Suppressor macrophage treated with lipopolysaccharide for 1 hour (primary cell): ENCODE measurements at places on chromosomes 7 and 10.
A peak's percentile ranks its signal among the peaks of the same experiment; 100 is the strongest.

DNA sequence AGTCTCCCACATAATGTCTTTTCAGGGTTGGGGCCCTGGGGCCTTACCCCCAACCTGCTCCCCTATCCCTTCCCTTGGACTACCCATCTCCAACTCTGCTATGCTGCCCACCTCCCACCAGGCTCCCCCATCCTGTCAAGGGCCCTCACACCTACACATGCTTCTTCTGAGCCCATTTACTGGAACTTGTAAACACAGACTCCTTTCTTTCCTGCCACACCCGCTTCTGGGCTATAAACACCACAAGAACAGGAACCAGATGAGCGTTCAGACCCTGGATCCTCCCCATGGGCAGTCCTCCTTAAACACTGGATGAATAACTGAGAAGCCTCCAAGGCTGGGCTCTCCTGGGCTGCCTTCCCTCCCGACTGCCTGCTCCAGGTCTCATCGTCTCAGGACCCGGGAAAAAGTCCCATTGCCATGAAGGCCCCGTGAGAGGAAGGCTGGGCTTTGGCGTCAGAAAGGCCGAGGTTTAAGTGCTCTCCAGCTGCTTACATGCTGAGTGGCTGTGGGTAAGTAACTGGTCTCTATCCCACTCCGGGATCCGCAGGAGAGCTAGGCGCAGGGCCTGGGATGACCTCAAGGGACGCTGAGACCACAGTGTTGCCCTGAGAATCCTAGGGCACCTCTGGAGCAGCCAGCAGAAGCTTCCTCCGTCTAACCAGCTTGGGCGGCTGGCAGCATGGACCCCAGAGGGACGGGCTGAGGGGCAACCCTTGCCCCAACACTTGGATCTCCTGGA lies 15.6 kb upstream of the CRHR2 start:
- DNase-seq, result no peak

DNA sequence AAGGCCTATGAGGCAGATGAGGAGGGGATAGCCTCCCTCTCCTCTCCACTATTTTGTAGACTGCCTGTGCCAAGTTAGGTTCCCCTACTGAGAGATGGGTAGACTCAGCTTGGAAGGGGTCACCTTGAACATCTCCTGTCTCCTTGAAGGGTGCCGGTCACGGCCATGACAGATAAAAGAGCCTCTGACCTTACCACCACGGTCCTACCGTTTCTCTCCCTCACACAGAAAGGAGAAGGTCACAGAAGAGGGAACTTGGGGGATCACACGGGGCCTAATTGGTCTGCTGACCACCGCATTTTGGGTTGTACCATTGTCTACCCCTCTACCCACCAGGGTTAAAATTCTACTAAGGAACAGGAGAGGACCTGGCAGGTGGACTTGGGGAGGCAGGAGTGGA lies 17.0 kb downstream of the PRSS2 start:
- no peak for DNase-seq

DNA sequence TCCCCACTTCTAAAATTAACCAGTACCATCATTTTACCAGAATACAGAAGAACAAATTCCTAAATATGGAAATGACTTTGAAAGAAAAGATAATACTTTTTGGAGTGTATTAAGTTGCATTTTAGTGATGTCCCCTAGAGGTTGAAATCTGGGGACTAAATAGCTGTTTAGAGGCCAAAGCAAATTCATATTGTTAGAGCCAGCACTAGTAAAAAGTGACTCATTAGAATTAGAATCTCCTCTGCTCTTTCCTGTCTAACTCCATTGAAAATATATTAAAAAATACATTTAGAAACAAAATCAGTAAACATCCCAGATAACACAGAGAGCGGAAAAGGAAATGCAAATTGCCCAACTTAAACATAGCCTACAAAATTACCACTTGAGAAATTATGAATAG lies 1189.6 kb upstream of the C7orf33 start:
- DNase-seq, result no peak

DNA sequence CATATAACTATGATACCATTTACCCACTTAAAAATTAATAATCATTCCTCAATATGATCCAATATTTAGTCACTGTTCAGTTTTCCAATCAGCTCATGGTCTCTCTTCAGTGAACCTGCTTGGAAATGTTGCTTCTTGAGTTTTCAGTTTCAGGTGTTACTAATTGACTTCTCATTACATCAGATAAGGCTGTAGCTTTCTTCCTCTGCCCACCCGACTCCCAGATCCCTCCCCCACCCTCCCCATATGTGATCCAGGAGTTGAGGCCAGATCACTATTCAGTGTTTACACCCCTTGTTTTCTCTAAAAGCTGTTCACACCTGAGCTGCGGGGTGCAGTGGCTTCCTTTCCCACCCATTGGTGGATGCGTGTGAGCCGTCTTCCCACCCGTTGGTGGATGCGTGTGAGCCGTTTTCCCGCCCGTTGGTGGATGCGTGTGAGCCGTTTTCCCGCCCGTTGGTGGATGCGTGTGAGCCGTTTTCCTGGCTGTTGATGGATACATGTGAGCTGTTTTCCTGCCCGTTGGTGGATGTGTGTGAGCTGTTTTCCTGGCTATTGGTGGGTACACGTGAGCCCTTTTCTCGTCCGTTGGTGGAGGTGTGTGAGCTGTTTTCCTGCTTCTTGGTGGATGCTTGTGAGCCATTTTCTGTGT lies 3.2 kb upstream of the MTG1 start:
- DNase-seq, result no peak

- DNase-seq, result no peak
Observed at GRCh38 chr7:151252961-151253711, 4.6 kb upstream of the SMARCD3 start.

- no peak for DNase-seq
Observed at GRCh38 chr7:120190566-120190965, 82.4 kb upstream of the KCND2 start.

GRCh38 chr7:6438427-6438826 lies 9.3 kb downstream of the DAGLB start:
- no peak for DNase-seq

GRCh38 chr10:132951926-132952325 lies 9.6 kb upstream of the CFAP46 start:
- DNase-seq, result no peak

GRCh38 chr7:124085179-124085578 lies 52.3 kb upstream of the TMEM229A start:
- DNase-seq, result no peak

- DNase-seq, result peak; percentile 14
Observed at GRCh38 chr7:75072981-75073283, 670 bp downstream of the RCC1L start.

- no peak for DNase-seq
Observed at GRCh38 chr10:62573929-62574328, 199.8 kb downstream of the ZNF365 start.

DNA sequence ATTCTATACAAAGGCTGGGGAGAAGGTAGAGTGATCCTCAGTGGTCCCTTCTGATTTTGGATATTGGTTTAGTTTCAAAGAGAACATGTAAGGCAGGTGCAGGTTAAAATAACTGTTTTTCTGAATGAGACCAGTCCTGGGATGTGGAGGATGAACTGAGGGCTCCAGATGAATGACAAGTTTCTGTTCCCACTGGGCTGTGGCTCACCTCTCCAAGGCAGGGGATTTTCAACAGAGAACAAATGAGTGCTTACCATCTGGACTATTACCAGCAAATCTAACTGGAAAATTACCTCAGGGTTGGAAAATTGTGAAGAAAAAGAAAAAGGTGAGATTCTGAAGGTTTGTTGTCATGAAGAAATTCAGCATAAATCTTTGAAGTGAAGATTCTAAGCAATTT lies 8.0 kb downstream of the LAMB4 start:
- no peak for DNase-seq

DNA sequence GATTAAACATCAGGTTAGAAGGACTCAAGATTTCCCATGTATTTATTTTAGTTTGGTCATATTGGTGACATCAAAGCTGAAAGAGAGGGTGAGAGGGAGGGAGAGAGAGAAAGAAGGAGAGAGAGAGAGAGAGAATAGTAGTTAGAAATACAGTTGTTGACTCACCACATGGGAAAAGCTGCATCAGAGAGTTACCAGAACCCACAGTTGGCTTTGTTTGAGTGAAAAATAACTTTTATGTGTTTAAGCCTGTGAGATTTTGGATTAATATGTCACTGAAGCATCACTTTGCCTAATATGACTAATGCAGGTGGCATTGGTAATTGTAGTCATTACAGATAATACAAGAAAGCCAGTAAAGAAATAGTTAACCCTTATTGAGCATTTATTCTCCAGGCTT lies 303.9 kb downstream of the REEP3 start:
- DNase-seq, result no peak

DNA sequence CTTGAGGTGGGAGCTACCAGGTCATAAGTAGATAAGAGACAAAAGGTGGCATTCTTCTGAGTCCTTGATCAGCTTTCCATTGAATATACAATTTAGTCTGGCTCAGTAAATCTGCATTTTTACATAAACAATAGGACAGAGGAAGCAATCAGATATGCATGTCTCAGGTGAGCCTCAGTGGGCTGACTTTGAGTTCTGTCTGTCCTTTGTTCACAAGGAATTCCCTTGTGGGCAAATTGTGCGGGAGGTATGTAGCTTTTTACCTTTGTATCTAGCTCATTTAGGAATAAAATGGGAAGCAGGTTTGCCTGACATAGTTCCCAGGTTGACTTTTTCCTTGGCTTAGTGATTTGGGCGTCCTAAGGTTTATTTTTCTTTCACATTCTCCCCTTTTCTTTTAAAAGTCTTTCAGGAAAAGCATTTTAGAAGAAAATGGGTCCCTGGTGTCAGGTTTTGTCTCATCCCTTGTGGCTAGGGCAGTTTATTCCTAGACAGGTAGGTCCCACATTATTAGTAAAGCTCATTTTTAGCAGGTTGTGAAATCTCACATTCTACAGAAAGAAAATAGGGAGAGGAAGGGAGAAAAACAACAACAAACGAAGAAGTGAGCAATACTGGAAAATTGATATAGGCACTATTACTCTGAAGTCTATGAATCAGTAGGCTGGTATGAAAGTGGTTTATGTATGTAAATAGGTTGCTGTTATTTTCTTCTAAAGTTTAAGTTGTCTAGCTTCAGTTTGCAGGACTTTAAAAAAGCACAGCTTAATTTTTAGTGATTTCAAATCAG lies 16.5 kb downstream of the SPAM1 start:
- DNase-seq, result no peak

- no peak for DNase-seq
Observed at GRCh38 chr7:11830582-11831155, 1.3 kb downstream of the THSD7A start.

DNA sequence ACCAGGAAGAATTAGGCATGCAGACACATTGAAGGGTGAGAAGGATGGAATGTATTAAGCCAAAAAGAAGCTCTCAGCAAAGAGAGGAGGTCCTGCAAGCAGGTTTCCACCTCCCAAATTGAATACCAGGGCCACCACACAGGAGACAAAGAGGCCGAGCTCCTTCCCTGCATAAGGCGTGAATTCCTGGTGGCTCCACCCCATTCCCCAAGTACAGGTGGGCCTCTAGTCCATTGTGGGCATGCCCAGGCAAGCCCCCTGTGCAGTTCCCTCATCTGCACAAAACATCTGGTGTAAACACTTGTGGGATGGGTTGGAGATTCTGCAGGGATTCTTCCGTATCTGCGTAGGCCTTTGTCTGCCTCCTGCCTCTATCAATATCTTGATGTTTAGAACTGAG lies 817.5 kb downstream of the NRG3 start:
- DNase-seq, result no peak

DNA sequence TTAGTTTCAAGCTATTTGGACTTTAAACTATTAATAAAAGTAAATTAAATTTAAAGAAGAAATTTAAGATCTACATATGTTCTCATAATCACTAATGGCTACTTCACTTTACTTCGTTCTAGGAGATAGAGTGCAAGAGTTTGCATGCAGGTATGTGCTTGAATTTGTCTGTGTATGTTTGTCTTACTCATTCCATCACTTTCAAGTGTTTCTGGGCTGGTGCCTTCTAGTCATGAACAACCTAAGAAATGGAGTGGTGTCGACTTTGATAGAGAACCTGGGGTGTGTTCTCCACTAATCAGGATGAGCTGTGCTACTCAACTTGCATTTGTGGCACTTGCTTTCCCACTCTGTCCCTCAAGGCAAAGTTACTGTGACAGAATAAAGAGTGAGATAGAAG lies 169.9 kb downstream of the KCND2 start:
- DNase-seq, result no peak

GRCh38 chr10:22308390-22308789 lies 7.8 kb upstream of the COMMD3 start:
- peak; percentile 7 for DNase-seq

DNA sequence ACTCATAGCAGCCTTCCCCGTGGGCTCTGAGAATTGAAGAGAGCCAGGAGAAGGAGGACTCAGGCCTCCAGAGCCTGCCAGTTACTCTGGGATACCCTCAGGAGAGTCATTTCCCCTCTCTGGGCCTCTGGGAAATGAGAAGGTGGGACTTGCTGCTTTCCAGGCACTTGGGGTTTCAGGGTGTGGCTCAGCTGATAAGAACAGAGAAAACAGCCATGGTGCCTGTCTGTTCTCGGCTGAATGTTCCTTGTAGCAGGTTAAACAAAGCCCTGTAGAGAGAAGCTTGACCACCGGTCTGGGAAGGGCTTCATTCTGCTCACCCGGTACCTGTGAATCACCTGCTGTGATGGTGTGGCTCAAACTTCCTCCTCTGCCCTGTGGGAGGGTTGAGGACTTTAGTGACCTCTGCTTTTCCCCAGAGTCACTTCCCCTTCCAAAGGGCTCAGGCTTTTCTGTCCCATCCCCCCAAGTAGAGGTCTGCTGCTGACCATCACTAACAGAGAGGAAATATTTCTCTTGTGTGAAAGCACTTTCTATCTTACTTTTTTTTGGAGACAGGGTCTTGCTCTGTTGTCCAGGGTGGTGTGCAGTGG lies 212.4 kb upstream of the GALNT17 start:
- DNase-seq, result no peak

DNA sequence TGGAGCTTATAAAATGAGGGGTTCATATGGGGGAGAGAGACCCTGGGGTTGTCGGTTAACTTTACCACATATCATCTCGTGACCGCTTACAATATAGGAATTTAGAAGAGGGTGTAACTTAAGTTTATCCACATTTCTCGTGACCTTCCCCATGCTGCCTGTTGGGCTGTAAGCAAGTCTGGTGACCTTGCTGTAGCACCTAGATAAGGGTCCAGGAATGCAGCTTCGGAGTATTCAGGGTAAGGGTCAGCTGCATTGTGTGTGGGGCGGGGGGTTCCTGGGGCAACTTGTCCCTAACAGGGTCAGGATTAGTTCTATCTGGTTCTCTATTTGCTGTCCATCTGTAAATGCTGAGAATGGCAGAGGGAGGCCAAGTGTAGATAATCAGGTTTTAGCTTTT lies 1.3 kb upstream of the CHST3 start:
- DNase-seq, result no peak

DNA sequence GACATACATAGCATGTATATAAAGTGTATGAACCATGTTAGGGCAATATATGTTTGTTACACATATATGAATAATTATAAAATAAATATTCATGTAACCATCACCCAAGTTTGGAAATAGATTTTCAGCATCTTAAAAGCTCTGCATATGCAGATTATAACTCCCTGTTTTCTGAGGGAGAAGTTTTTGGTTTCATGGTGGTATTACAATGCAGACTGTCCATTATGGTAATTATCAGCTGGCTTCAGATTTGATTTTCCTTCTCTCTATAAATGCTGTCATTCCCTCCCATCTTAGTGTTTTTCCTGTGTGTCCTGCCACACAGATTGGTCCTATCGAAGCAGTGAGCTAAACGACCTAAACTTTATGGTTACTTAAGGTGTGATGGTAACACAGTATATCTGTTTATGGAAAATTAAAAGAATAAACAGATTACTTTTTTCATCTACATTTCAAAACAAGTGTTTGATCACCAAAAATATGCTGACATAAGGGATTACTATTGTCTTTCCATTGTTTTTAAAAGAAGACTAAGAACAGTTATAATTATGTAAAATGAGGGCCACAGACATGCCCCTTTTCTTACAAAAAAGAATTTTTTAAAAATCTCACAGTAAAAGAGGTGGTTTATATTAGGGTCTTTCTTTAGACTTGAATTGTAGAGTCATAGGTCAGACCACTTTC lies 17.7 kb downstream of the PRPF18 start:
- no peak for DNase-seq
